ENCODE measurements at places on chromosomes 5 and 9.

GRCh38 chr5:39502704-39503103 lies 77.9 kb upstream of the DAB2 start:
- no peak for DNase-seq

- no peak for DNase-seq
Measured at GRCh38 chr9:123175854-123176629, 92.3 kb downstream of the STRBP start.

DNA sequence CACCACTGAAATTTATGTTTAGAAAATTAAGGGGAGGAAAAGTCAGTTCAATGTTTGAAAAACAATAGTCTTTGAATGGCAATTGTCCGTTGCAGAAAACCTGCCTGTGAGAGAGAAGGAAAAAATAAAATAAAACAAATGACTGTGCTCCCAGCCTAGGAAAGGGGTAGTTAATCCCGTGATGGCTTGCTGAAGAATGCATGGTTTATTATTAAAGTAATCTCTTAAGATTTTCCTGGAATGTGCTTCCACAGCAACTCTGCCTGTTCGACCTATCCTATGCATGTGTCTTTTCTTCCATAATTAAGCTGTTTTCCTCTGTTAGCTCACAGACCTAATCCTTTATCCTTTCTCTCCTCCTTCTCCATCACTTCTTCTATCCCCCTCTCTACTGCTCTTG lies 2.4 kb upstream of the DAB2 start:
- no peak for DNase-seq

- no peak for DNase-seq
Measured at GRCh38 chr5:65808818-65809217, 86.8 kb downstream of the NLN start.

DNA sequence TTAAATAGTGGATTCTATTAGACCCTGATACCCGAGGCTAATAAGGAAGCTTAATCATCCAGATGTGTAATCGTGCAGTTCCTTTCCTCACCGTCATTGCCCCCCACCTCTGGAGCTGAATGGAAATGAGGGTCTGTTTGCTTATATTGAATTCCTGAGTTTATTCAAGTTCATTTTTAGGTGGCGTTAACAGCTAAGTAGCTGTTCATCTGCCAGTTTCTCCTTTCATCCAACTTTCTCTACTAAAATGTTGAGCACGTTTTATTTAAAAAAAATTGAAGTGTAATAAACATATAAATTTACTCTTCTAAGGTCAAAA lies 291.0 kb downstream of the DOCK8 start:
- no peak for DNase-seq

- DNase-seq, result no peak
Measured at GRCh38 chr5:174418809-174419539, 305.4 kb upstream of the MSX2 start.

DNA sequence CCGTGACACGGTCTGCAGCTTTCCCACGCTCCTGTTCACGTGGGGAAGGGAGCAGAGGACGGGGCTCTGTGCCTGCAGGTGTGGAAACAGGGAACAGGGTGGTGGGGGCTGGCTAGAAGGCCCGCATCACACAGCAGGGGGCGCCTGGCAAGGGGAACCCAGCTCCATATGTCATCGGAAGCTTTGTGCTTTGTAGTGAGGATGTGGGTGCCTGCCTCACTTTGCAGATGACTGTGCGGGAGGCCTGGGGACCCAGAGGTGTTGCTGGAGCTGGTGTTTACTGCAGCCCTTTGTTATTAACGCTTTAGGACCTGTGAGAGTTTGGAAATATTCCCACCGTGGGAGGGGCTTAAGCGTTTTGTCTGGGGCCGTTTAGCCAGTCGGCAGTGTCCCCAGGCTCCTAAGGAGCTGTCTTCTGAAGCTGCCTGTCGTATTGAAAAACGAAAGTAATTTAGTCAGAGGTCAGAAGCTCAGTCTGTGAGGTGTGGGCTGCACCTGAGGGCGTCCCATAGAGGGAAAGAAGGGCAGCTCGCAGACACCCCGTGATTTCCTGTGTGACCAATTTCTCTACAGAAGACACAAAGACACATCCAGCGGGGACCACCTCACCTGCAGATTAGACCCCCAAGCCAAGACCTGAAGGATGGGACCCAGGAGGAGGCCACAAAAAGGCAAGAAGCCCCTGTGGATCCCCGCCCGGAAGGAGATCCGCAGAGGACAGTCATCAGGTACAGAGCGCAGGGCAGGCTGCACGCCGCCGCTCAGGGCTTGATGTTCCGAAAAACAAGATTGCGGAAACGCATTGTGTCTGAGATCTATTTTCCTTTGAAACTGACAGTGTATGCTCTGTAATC lies 9.1 kb downstream of the MAN1B1 start:
- DNase-seq, result no peak

- no peak for DNase-seq
Measured at GRCh38 chr9:126783949-126784348, 20.9 kb upstream of the ZBTB43 start.

DNA sequence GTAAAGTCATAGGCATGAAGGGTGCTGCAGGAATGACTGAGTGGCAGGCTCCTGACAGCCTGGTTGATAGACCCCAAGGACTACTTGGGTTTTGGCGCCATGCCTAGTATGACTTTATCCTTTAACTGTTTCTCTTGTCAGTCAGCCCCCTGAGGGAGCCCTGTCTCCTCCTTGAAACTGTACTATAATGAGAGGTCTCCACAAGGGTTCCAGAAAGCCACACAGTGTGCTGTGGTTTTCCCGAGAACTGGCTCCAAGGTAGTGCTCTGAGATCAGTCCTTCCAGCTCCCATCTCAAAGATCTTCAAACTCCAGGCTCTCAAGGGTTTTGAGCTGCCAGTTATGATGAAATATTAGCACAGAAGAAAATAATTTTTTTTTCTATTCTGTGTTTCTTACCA lies 26.7 kb upstream of the TNC start:
- DNase-seq, result no peak

GRCh38 chr9:77291714-77292113 lies 114.4 kb downstream of the VPS13A start:
- peak; percentile 0 for DNase-seq

DNA sequence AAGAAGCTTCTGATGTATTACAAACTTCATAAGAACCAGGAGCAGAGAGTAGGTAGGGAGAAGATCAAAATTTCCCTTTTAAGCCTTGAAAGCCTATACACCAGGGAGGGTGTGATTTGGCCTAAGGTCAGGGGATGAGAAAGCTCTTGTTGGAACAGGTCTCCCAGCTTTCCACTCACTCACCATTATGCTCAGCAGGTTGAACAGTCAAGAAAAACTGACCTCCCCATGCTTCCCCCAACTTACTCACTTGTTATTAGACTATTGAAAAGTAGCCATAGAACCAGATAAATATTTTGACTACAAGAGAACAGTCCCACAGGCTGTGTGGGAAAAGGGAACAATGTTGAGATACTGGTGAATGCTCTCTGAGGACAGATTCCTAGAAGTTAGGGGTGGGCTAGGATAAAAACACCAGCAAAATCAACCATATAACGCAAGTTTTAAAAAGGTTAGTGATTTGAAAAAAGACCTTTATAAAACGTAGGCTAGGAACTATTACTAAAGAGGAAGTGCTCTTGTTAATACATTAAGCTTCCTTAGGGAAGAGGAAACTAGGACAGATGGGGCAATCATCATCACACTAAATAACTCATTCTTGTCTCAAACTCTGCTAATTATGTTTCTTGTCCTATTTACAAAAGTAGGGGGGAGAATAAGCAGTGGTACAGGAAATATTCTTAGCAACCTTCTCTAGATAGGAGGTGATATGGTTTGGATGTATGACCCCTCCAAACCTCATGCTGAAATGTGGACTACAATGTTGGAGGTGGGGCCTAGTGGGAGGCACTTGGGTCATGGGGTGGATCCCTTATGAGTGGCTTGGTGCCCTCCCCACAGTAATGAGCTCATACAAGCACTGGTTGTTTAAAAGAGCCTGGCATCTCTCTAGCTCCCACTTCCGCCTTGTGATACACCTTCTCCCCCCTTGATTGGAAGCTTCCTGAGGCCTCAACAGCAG lies 31.0 kb downstream of the PCDHGC5 start:
- DNase-seq, result no peak

- no peak for DNase-seq
Measured at GRCh38 chr5:72157625-72157962, 50.3 kb downstream of the MAP1B start.

- DNase-seq, result no peak
Measured at GRCh38 chr5:123080215-123080614, 8.8 kb upstream of the PRDM6 start.

DNA sequence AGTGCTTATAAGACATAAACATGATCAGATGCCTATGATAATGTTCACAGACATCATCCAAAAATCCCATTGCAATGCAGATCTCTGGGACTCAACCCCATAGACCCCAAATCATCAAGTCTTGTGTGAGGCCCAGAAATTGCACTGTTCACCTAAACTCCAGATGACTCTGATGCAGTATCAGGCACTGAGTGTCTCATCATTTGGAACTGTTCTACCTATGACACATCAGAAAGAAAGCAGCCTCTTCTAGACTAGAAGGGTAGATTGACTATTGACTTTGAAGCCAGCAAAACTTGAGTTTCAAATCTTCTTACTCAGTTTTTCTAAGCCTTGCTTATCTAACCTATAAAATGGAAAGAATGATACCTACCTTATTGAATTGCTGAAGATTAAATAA lies 58.7 kb upstream of the PAPPA start:
- no peak for DNase-seq

DNA sequence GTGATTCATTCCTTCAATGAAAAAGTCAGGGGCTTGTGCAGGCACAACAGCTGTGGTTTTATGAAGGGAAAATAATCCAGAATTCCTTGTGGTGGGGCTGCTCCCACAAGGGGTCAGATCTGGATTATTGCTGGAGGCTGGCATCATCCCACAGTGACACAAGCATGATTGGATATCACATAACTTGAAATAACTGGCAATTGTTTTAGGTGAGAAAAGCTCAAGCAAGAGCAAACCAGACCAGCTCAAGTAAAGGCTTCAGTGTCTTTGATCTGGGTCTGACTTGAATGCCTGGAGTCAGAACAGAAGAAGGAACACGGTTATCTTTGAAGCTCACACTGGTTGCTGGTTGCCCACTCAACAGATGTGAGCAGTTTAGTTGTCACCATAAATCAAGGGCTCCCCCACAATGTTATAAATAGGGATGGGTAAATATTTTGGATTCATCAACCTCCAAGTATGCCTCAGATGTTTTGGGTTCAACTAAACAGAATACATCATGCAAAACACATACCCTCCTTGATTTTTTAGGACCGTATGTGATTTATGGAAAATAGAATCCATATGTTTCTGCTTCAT lies 3.1 kb upstream of the ZNF474 start:
- DNase-seq, result no peak

DNA sequence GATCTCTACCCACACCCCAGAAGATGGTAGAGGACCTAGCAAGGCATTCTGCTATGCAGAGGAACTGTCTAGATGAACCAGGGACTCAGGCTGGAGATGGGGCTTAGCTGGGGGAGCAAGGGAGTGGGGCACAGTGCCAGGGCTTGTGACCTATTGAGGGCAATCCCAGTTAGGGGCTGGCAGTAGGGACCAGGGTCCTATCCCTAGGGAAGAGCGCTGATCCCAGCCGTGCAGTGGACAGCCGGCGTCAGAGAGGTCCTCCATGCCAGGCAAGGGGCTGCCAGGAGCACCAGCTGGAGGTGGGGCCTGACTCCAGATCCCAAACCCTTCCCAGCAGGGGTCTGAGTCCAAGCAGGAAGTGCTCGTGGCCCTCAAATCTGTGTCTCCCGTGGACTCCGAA lies 52.7 kb upstream of the NEURL1B start:
- no peak for DNase-seq

GRCh38 chr5:122073018-122073417 lies 5.0 kb downstream of the LOX start:
- DNase-seq, result no peak

DNA sequence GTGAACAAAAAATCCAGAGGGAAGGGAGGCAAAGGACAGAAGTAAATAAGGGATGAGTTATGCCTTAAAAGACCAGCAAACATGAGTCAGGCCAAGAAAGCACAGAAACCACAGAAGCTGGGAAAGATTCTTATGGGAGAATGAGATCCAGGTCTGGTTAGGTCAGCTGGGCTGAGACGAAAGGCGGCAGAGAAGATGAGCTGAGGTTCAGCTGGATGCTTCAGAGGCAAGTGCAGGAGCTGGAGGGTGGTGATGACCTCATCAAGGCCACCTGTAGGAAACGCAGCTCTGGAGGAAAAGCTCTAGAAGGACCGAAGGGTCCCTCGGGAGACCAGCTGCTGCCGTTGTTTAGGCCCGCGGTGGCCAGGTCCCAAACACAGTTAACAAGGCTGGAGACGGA lies 152.0 kb downstream of the MYO10 start:
- DNase-seq, result no peak

- DNase-seq, result no peak
Measured at GRCh38 chr5:2629045-2629444, 122.4 kb downstream of the IRX2 start.

DNA sequence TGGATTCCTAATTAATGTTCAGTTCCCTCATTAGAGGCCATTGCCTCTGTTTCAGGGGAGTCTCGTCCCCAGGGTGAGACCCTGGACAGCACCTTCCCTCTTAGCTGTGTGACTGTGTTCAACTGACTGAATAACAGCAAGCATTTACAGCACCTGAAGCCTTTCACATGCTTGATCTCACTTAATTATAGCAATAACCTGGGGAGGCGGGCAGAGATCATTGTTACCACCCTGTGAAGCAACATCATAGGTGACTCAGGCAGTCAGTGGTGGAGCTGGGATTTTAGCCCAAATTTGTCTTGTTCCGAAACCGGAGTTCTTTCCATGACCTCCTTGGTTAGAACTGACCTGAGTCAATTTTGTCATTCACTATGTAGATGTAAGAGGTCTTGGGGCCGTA lies 105.2 kb upstream of the RAD23B start:
- no peak for DNase-seq

GRCh38 chr5:58366461-58366860 lies 93.4 kb downstream of the PLK2 start:
- no peak for DNase-seq

GRCh38 chr9:35229066-35229778 lies 67.4 kb downstream of the UNC13B start:
- DNase-seq, result no peak

DNA sequence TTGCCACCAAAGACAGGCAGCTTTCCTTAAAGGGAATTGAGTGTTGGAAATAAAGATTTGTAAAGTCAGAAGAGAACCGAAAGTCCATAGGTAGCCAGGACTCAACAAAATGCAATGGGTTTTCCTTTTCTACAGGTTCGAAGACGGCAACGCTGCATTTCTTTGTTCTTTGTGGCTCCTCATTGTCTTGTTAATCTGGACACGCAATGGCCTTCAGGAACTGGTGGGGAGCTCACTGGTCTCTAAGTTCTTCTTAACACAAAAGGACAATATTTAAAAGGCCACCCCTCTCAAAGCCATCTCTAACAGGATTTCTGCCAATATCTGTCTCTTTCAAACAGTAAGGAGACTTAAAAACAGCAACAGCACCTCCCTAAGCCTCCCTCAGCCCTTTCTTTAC lies 170.6 kb downstream of the RMI1 start:
- no peak for DNase-seq

GRCh38 chr9:107387409-107387808 lies 102.2 kb downstream of the KLF4 start:
- no peak for DNase-seq

GRCh38 chr9:128528445-128529160 lies 23.8 kb upstream of the SPTAN1 start:
- no peak for DNase-seq

GRCh38 chr5:73591102-73591695 lies 25.7 kb downstream of the UTP15 start:
- peak; percentile 72 for DNase-seq
